ENCODE measurements at places on chromosomes 1 and 21.

- no peak for DNase-seq
Observed at GRCh38 chr1:244768186-244768585, 67.3 kb upstream of the COX20 start.

GRCh38 chr1:91529856-91530255, 29.2 kb downstream of the CDC7 start:
- no peak for DNase-seq

DNA sequence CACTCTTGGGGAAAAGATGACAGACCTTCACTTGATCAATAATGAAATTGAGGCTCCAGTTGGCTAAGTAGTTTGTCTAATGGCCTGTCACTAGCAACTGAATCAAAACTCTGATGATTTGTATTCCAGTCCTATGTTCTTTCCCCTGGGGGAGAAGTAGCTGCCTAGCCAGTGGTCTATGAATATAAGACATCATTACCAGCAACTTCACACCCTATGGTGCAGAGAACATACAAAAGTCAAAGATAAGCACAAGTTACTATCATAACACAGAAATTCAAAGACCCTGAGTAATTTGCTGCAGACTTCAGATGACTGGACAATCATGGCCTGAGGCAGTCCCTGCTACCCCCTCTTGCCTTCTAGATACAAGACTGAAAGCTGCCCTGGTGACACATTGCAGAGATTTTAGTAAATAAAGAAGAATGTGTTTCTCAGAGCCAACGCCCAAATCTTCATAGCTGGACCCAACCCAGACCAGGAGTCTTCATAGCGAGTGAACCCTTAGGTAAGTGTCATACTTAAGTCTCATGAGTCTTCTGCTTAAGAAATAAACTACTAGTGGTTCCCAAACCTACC, 993 bp downstream of the PDZK1 start:
- no peak for DNase-seq

GRCh38 chr1:162857850-162858249, 3.1 kb downstream of the CCDC190 start:
- DNase-seq = no peak

DNA sequence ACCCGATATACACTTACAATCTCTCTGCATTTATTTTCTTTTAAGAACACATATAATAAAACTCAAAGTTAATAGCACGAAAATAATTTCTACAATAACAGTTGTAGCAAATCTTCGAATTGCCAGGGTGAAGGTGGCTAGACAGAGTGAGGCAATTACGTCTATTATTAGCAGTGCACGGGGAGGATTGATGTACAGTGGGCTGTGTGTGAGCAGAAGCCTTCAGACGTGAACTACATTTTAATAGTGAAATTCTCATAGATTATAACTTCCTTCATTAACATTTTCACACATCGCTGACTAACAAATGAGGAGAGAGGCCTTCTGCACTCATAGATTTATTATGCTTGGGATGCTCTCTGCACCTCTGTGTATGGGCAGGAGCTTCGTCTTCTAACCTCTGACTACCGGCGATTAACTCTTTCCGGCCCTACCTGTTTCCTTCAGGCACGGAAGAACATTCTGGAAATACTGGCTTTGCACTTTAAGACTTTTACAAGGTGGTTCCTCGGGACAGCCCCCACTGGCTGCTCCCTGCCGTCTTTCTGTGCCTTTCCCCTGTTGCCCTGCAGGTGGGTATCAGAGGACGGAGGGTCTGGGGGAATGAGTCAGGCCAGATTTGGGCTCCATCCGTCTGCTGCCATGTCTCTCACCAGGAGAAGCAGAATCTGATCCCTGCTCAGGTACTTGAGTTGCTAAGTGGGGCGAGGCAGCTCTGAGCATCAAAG, 200.5 kb downstream of the CAMTA1 start:
- DNase-seq = no peak
